ENCODE measurements at places on chromosomes 6 and 20.

GRCh38 chr6:40281402-40281801 lies 305.8 kb downstream of the LRFN2 start:
- peaks cover 9% of the 10 kb centered on the region for H3K27me3 ChIP-seq
- H3K4me1 ChIP-seq = no peaks in the 10 kb centered on the region
- H3K4me3 ChIP-seq = no peak overlapping the region
- H3K36me3 ChIP-seq = no peaks in the 10 kb centered on the region
- H3K27ac ChIP-seq = no peak overlapping the region

DNA sequence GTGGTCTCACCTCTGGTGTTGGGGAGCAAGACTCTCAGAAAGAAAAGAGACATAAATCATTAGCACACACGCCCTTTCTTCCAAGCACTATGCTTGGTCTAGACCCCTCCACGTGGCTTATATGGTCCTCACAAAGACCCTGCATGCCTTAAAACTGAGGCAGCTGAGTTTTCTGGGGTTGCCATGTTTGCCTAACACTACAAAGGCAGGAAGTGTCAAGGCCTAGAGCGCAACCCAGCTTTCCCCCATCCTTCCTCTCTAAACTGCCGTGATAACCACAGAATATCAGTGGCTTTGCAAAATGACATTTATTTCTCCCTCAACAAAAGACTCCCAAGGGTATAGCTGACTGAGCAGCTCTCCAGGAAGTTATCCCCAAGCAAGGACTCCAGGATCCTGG lies 146.5 kb upstream of the TOP1 start:
- DNase-seq = peak; percentile 6
- H3K27me3 ChIP-seq = no peaks in the 10 kb centered on the region
- H3K4me1 ChIP-seq = peaks cover 13% of the 10 kb centered on the region
- no peak overlapping the region for H3K4me3 ChIP-seq
- H3K27ac ChIP-seq = no peak overlapping the region
- H3K36me3 ChIP-seq = no peaks in the 10 kb centered on the region

DNA sequence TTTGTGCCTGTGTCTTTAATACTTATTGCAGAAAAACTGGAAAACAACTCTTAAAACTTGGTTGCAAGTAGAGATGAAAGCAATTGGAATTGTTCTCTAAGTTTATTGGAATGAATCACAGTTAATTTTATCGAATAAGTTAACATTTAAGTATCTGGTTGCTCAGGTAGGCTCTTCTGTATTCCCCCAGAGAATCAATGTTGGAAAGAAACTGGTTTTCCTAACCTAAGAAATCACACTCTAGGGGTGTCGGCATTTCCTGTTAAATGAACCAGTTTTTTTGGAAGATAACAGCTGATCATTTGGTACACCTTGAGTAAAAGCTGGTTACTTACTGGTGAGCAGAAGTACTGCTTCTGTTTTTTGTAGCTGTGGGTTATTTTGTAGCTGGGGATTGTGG lies 5.2 kb downstream of the TFAP2C start:
- peaks cover 3% of the 10 kb centered on the region for H3K4me1 ChIP-seq
- no peak overlapping the region for H3K27ac ChIP-seq
- no peak overlapping the region for H3K4me3 ChIP-seq
- H3K36me3 ChIP-seq = no peaks in the 10 kb centered on the region
- DNase-seq = no peak

DNA sequence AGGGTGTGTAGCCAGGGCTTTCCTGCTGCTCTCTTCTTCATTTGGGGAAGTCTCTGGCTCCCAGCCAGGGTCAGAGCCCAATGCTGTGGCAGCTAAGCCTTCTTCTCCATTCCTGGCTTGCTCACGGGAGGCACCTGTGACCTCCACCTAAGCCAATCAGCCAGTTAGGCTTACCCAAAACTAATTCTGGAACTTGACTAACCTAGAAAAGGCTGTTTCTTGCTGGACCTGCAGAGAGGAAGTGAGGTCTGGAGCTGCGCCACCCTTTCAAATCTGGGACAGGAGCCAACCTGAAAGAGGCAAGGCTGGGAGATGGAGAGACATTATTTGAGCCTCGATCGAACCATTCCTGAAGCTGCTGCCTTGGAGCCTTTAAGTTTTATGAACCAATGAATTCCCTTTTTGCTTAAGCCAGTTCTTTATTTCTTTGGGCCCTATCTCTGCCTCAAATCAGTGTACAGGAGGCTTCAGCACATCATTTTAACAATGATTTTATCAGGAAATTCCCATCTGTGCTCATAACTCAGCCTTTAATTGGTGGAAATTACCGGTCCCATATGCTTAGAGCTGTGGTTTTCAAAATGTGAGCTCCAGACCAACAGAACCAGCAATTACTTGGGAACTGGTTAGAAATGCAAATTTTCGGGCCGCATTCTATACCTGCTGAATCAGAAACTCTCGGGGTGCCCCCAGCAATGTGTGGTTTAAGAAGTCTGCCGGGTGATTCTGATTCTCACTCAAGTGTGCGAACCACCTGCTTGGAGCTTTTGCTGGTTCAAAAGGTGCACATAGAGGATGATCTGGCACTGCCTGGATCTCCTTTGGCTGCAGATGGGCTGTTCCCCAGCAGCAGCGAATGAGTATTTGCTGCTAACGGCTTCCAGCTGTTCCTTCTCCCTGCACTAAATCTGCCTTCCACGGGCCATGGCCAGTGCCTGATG lies 97.4 kb upstream of the RNF24 start:
- H3K4me1 ChIP-seq = peaks cover 30% of the 10 kb centered on the region
- H3K27me3 ChIP-seq = peaks cover 9% of the 10 kb centered on the region
- DNase-seq = peak; percentile 57
- H3K36me3 ChIP-seq = no peaks in the 10 kb centered on the region

DNA sequence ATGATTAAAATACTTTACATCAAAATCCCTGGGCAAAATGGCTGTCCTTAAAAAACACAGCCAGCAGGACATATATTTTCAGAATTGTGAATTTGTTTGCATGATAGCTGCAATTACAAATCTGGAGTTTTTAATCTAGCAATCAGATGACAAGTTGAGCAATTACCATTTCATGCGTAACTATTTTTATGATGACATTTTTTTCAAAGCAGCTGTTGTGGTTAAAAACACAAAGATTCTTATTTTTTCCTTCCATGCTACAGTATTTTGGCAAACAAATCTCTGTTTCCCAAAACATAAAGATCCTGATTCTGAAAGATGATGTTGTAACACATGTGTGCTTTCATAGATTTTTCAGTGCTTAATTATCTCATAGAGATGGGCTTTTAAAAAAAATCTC lies 90.2 kb downstream of the PHACTR1 start:
- no peak for DNase-seq
- H3K27ac ChIP-seq = no peak overlapping the region
- H3K4me3 ChIP-seq = no peak overlapping the region
- H3K27me3 ChIP-seq = peaks cover 11% of the 10 kb centered on the region

DNA sequence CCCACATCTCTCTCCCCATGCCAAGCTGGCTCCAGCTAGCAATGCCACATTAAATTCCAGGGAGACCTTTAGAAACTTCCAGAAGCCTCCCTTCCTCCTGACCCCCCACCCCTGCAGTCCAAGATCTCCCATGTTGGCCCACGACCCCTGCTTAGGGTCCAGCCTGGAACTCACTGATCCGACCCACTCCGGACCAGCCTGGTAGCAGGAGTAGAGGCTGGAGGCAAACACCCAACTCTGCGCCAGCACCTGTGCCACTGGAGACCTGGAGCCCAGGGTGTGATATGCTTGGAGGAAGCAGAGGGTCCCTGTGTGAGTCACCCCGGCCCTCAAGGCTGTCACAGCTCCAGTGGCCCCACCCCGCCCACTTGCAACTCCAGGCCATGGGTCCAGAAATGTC lies 3.3 kb upstream of the ULBP1 start:
- no peak for DNase-seq
- no peak overlapping the region for H3K27ac ChIP-seq
- H3K36me3 ChIP-seq = peaks cover 2% of the 10 kb centered on the region
- peaks cover 27% of the 10 kb centered on the region for H3K4me1 ChIP-seq
- H3K4me3 ChIP-seq = no peak overlapping the region

DNA sequence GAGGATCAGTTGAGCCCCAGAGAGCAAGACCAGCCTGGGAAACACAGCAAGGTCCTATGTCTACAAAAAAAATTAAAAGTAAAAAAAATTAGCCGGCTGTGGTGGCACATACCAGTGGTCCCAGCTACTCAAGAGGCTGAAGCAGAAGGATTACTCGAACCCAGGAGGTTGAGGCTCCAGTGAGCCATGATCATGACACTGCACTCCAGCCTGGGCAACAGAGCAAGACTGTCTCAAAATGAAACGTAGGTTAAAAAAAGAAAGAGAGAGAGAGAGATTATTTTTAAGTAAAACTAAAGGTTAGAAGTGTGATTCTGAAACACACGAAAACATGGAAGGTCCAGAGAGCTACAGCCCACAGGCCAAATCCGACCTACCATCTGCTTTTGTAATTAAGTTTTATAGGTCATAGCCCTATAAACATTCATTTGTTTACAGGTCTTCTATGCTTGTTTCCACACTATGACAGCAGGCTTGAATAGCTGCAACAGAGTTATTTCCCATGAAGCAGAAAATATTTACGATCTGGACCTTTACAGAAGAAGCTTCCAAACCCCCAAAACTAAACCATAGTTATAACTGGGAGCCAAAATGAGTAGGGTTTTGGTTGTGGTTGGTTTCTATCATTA lies 279.7 kb downstream of the GMDS start:
- H3K27me3 ChIP-seq = no peaks in the 10 kb centered on the region
- DNase-seq = no peak
- H3K36me3 ChIP-seq = peaks cover 9% of the 10 kb centered on the region
- H3K4me1 ChIP-seq = no peaks in the 10 kb centered on the region
- no peak overlapping the region for H3K4me3 ChIP-seq
- H3K27ac ChIP-seq = no peak overlapping the region

DNA sequence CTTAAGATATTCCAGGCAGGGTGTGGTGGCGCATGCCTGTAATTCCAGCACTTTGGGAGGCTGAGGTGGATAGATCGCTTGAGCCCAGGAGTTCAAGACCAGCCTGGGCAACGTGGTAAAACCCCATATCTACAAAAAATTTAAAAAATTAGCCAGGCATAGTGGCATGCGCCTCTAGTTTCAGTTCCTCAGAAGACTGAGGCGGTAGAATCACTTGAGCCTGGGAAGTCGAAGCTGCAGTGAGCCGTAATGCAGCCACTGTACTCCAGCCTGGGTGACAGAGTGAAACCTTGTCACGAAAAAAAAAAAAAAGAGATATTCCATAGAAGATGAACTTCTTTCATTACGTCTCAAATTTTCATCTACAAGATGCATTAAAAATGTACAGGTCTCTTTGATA lies 46.7 kb upstream of the ISM1 start:
- H3K4me1 ChIP-seq = no peaks in the 10 kb centered on the region
- peaks cover 6% of the 10 kb centered on the region for H3K27me3 ChIP-seq
- H3K4me3 ChIP-seq = no peak overlapping the region
- no peak overlapping the region for H3K27ac ChIP-seq
- no peak for DNase-seq
- no peaks in the 10 kb centered on the region for H3K36me3 ChIP-seq

GRCh38 chr6:113805173-113805790 lies 51.9 kb upstream of the MARCKS start:
- no peak overlapping the region for H3K27ac ChIP-seq
- H3K4me1 ChIP-seq = peaks cover 4% of the 10 kb centered on the region
- H3K36me3 ChIP-seq = no peaks in the 10 kb centered on the region

DNA sequence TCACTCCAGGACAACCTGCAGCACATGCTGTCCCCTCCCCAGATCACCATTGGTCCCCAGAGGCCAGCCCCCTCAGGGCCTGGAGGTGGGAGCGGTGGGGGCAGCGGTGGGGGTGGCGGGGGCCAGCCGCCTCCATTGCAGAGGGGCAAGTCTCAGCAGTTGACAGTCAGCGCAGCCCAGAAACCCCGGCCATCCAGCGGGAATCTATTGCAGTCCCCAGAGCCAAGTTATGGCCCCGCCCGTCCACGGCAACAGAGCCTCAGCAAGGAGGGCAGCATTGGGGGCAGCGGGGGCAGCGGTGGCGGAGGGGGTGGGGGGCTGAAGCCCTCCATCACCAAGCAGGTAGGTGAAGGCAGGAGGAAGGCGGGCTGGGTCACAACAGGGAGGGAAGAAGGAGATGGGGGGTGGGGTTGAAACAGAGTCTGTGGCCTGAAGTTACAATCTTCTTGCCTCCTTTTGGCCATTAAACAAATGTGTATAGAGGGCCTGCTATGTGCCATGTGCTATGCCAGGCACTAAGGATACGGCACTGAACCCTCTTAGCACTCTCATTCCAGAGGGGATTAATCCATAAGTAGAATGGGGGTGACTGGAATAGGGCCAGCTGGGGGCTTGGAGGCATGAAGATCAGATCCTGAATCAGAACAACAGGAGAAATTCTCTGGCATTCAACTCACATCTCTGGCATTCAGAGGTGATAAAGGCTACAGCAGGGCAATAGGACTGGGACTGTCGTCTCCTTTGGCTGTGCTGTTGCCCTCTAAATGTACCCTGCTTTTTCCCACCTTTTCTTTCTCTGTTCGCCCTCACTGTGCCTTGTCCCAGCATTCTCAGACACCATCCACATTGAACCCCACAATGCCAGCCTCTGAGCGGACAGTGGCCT lies 10.5 kb upstream of the ZBTB9 start:
- H3K27ac ChIP-seq = no peak overlapping the region
- no peak for DNase-seq
- H3K4me1 ChIP-seq = peaks cover 7% of the 10 kb centered on the region
- H3K36me3 ChIP-seq = peaks cover 39% of the 10 kb centered on the region
- no peak overlapping the region for H3K4me3 ChIP-seq

DNA sequence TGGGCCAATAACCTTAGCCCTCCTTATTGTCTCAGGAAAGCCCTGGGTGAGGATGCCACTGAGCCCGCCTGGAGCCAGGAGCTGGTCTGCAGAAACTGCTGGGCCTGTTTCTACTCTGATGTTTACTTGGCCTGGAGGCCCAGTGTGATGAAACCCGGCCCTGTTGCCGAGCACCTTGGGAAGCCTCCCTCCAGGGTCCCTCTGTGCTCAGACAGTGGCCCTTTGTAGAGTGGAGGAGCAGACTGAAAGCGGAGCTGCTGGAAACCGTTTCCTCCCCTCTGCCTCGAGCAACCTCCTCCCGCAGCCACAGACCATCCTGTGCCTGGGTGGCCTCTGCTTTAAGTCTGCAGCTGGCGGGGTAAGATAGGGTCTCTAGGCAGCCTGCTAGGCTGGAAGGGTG lies 84.1 kb upstream of the EPB41L1 start:
- H3K4me3 ChIP-seq = no peak overlapping the region
- DNase-seq = no peak
- H3K27me3 ChIP-seq = peaks cover 5% of the 10 kb centered on the region

DNA sequence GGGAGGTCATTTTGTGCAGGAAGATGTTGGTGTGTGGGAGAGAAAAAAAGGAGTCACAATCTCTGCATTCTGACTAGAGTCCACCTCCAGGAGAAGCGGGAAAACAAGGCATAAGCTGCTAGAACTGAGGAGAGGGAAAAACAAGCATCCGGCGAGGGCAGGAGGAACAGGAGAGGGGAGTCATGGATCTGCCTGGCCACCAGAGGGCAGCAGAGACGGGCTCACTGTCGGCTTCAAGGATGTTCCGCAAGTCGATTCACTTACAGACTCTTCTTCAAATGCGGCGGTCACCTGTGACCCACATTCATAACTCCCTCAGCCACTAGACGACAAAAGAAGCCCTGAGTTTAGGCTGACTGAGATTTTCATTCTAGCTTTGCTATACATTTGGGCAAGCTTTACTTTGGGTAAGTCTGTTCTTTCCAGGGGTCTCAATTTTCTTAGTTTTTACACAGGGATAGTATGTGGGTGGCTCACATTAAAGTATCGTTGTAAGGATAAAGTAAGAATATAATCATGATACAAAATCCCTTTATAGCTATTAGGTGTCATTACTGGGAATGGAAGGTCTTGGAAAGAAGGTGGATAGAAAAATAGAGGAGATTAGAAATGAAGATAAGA lies 6.6 kb upstream of the BTNL2 start:
- H3K4me3 ChIP-seq = no peak overlapping the region
- no peaks in the 10 kb centered on the region for H3K4me1 ChIP-seq
- no peak overlapping the region for H3K27ac ChIP-seq

- peaks cover 9% of the 10 kb centered on the region for H3K4me1 ChIP-seq
- DNase-seq = no peak
- peaks cover 20% of the 10 kb centered on the region for H3K36me3 ChIP-seq
- no peaks in the 10 kb centered on the region for H3K27me3 ChIP-seq
Measured at GRCh38 chr20:57409672-57410397, 18.6 kb downstream of the RBM38 start.
